ENCODE measurements at places on chromosomes 16 and 17. TPM values are rescaled to one million over a fixed set of nuclear protein-coding genes. Genes with fewer than 3 reads are reported as not detected.

DNA sequence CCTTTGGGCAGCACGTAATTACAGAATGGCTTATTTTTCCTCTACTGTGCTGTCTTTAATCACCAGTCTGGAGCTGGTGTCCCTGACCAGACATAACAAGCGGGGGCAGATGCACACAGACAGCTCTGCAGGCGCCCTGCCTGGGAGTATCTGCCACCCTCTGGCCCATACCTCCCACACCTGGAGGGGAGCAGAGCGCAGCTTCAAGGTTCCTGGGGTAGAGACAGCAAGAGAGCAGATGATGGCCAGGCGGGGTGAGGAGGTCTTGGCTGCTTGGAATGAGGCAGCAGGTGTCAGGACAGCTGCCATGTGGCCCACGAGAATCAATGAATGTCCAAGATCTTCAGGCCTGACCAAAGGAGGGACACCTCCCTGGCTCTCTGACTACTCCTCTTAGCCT, 23.8 kb downstream of the TMEM94 start:
- no peak for DNase-seq

DNA sequence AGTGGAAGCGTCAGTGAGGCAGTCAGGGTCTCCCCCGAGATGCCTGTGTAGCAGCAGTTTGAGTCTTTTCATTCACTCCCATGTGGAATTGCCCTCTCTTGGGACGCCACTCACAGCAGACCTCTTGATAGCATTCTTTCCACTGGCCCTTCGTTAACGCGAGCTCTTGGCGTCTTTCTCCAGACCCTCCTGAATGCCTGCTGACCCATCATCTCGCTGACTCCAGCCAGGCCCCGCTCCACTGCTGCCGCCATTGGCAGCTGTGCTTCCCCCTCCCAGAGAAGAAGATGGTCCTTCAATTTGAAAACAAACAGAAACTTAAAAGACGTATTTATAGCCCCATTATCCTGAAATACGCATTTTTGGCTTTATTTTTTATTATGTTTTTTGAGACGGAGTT, 63.1 kb downstream of the SEC14L1 start:
- DNase-seq: no peak

DNA sequence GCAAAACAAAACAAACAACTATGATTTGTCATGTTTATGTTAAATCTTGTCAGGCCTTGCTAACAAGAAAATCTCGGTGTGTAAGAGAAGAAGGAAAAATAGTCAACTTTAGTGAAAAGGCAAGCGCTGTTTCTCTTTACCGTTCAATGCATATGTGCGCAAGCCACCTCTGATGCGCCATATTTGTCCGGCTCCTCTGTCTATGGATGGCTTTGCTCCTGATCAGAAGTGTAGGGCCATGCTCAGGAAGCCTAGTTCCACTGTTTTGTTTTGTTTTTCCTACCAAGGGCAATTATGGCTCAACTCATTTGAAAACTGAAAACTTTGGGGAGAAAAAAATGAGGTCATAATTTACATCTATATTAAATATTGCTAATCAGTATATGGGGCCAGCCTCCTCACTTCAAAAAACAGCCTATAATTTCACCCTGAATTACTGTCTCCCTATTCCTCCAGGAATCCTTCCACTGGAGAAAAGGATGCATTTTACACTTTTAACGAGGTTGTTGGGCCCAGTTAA, 4.5 kb downstream of the MAF start:
- DNase-seq: no peak

- no peak for DNase-seq
Observed at GRCh38 chr17:6588165-6588564, 31.8 kb upstream of the PITPNM3 start.

DNA sequence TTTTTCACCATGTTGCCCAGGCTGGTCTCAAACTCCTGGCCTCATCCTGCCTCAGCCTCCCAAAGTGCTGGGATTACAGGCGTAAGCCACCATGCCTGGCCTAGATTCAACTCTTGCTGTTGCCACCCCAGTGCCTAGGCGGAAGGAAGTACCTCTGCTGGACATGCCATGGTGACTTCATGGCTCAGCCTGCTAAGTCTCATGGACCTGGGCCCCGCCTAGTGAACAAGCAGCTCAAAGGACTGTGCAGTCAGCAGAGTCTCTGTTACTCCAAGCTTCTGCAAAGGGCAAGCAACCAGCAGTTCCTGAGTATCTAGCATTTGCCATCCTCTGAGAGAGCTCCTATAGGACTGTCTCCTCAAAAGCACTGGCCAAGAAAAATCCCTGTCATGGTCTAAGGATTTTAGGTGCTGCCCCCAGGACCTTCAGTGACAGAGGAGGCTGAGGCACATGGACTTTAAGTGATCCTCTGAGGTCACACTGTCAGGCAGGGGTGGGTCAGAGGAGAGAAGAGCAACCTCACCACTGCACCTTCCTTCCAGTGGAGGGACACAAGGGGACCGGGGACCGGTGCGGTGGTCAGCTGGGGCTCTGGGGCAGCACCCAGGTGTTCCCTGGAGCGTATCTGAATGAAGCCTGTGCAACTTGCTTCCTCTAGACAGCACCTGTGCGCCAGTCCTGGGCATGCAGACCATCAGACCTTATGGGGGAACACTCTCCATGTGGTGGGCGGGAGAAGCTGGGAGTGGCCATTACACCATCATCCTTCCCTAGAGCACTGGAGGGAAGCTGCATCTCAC, 71.3 kb downstream of the IL21R start:
- no peak for DNase-seq

- DNase-seq: no peak
Observed at GRCh38 chr17:58339755-58340404, 11.3 kb upstream of the TSPOAP1 start.

- no peak for DNase-seq
Observed at GRCh38 chr17:81348097-81349055, 46.9 kb upstream of the BAHCC1 start.

- DNase-seq: no peak
Observed at GRCh38 chr16:22190081-22190775, 15.8 kb upstream of the EEF2K start.

- DNase-seq: no peak
Observed at GRCh38 chr16:88375236-88375975, 7.4 kb upstream of the ZNF469 start.

GRCh38 chr17:10053782-10054540, 144.4 kb downstream of the GAS7 start:
- DNase-seq: no peak

DNA sequence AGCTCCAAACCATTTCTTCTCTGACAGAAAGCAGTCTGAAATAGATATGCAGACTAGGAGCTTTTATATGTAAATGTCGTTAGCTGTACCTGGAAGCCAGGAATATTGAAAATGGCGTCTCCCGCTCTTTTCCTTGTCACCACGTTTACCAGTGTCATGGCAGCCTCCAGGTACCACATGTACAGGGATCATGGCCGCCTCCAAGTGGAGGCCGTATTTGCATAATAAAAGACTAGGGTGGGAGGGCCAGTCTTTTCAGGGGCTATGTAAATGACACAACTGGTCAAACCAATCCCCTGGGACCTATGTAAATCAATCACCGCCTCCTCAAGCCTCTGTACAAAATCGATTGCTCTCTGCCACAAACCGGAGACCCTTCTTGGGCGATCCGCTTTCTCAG, 54.3 kb downstream of the MYOCD start:
- DNase-seq: no peak

GRCh38 chr16:48235556-48236136, 8.5 kb upstream of the LONP2 start:
- no peak for DNase-seq

Gene OR4D2
- total RNA-seq: not detected

Gene HELZ
- total RNA-seq: 58.0 TPM

All from occipital lobe (tissue), 3 donors.